ENCODE measurements at places on chromosomes 6 and 20.

- DNase-seq, result no peak
These were observed 68.9 kb upstream of the PHACTR2 start for GRCh38 chr6:143608906-143609305.

- DNase-seq, result no peak
These were observed 14.1 kb downstream of the SLCO4A1 start for GRCh38 chr20:62656197-62656918.

DNA sequence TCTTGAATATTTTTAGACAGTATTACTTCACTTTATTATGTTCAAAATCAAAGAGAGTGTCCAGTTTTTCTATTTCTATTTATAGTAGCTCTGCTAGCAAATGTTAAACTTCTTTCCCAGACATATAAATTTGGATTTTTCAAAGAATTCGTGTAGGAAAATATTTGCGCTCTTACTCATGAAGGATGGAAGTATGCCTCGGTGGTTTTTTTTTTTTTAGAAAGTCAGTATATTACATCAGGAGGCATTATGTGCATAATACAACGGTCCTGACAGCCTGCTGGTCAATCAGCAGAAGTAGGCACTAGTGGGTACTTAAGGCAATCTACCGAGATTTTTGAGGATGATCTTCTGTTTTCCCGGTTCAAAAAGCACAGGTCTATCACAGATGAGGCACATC, 249.3 kb downstream of the TBX18 start:
- no peak for DNase-seq

- DNase-seq, result no peak
These were observed 140.7 kb downstream of the SMOC2 start for GRCh38 chr6:168581706-168582105.

- no peak for DNase-seq
These were observed 369.5 kb downstream of the THBS2 start for GRCh38 chr6:168884050-168884645.

DNA sequence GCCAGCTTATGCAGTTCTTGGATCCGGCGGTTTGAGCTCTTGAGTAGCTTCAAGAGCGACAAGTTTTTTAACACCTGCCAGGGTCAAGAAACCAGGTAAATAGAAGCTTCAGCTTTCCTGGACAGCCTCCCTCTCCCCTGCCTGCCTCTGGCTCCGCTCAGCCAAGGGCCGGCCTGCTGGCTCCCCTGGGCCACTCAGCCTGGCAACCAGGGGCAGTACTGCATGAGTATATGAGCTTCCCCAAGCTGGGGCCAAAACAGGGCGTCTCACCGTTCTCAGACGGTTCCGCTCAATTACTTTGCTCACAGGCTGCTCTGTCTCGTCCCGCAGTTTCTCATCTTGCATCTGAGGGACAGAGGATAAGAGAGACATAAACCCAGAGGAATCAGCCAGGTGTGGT, 856 bp downstream of the TP53TG5 start:
- no peak for DNase-seq

DNA sequence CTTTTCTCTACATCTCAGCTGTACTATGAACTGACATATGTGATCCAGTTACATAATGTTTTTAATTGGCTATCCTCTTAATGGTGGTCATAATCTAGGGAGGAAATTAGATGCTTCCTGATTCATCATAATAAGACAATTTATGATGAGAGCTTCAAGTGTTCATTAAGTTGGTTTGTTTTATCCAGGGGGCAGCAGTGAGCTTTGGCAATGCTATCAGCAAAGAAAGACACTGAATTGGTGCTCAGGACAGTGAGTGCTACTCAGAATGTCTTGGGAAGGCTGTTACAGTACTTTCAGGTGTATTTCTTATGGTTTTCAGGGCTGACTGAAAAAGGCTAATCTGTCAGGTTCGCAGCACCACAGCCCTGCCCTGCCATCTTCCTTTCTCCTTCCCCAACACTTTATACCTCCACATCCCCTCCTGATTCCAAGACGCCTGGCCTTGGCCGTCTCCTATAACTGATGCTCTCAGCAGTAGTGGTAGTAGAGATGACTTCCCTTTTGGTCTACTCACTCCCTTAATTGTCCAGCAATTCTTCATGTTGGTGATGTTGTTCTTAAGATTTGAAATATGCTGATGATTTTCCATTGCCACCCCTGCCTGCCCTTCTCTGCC, 67.0 kb upstream of the TNFAIP3 start:
- no peak for DNase-seq

GRCh38 chr6:56022678-56023077, 147.3 kb upstream of the BMP5 start:
- DNase-seq, result no peak

DNA sequence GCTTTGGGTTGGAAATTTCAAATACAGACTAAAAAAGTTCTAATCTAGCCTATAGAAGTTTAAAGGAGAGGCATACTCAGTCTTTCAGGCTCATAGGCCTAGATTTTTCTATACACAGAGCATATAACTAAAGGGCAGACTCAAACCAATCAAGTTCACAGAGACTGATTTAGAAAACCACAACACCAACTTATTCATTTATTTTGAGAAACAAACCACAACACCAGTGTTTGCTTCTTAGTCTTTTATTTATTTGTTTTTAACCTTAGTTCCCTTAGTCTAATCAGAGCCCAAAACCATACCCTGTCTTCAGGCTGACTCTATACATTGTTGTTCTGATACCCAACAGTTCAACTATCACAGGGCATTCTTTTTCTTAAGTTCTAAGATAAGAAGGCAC, 103.7 kb downstream of the REV3L start:
- no peak for DNase-seq

DNA sequence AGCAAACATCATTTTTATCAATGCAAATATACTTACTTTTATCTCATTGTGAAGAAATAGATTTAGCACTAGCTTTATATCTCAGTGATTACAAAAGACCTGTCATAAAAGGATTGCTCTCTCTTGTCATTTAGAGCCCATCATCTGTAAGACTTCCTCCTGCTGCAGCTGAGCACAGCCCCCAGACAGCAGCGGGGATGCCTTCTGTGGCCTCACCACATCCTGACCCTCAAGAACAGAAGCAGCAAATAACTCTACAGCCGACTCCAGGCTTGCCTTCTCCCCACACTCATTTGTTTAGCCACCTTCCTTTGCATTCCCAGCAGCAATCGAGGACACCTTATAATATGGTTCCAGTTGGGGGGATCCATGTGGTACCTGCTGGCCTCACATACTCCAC, 127.0 kb upstream of the EDN1 start:
- DNase-seq, result no peak

GRCh38 chr20:16710781-16711180, 19.0 kb upstream of the SNRPB2 start:
- no peak for DNase-seq

- DNase-seq, result no peak
These were observed 306 bp downstream of the EBF4 start for GRCh38 chr20:2692886-2693285.
